Right cardiac atrium (tissue), 5 donors: ENCODE measurements at places on chromosomes 5 and 9.

DNA sequence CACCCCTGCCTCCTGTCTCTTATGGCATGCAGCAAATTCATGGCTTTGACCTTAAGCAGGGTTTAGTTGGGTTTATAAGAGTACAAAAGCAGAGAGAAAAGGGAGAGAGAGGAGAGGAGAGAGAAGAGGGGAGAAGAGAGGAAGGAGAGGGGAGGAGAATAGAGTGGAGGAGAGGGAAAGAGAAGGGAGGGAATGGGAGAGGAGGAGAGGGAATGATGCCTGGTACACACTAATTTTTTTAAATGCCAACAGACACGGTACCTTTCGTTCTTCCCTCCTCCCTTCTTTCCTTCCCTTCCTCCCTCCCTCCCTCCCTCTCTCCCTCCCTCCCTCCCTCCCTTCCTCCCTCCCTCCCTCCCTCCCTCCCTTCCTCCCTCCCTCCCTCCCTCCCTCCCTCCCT is 48.7 kb downstream of the TNC start:
- no peak for DNase-seq

DNA sequence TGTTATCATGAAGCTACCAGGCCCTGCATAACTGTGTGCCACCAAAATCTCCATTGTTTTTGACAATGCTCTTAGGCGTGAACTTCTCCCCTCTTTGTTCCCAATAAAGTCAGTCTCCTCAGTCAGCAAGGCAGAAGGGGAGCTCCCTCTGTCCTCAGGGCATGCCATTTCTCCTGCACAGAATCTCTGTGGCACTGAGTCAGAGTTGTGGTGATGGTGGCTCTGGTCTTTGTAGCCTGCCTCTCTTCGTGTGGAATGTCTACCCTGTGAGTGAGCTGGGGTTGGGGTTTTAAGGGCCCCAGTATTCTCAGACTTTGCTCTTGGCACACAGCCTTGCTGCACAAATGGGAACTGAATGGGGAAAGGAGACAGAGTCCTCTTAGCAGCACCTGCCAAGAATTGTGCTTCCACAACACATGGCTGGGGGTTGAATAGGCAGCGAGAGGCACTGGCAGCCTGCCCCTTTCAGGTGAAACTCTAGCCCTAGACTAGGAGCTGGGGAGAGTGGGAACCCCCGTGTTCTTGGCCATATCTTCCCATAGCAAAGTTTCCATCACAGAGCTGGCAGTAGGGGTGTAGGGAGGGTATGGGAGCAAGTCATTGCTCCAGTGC is 146.6 kb downstream of the SH3GL2 start:
- no peak for DNase-seq

DNA sequence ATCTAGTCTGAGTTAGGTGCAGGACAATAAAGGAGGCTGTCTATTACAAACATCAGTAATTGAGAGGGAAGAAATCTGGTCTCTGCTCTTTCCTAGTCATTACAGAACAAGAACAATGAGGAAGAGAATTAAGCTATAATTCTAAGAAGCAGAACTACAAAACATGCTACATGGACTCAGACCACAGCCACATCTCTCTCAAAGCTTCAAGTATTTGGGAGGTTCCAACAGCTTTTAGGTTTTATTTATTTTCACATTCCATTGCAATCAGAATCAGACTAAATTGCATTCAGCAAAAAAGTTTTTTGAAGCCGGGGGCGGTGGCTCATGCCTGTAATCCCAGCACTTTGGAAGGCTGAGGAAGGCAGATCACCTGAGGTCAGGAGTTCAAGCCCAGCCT is 1.1 kb upstream of the GRPEL2 start:
- no peak for DNase-seq

GRCh38 chr9:93058355-93059010 is at the start of gene SUSD3:
Gene SUSD3 (plus strand): TSS chr9:93058701. CDS start chr9:93058743, 42 bp downstream.
- peak; percentile 88 for DNase-seq

GRCh38 chr5:137234973-137235943 is 263.9 kb downstream of the SPOCK1 start:
- DNase-seq, result no peak

- DNase-seq, result no peak
Observed at GRCh38 chr5:40410231-40410861, 269.4 kb upstream of the PTGER4 start.

DNA sequence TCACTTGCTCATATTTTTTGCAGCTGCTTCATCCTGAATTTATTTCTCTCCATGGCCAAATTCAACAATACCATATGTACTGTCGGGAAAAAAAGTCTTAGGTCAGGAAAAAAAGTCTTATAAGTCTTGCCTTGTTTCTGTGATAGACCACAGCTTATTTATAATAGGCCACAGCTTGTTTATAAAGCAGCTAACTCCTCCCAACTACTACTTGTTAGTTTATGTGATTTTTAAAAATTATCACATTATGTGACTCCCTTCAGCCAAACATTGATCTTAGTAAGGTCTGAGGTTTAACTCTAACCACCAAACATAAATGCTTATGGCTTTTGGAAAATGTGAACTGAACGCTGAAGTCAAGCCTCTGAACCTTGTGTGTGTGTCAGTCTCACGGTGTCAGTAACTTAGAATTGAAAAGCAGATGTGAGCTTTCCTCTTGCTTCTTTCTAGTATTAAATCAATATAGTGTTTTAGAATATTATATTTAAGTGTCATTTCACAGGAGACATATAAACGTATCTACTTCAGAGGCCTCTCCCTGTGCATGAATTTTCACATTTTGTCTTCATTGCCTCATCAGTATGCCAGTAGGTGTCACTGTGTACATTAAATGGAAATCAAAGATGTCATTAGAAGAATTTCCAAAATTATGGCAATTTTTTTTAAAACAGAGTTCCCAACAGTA is 51.3 kb downstream of the SNX24 start:
- no peak for DNase-seq

GRCh38 chr9:128251732-128252100 is 24.1 kb downstream of the GOLGA2 start:
- no peak for DNase-seq

GRCh38 chr5:92942762-92943161 is 638.3 kb downstream of the NR2F1-AS1 start:
- no peak for DNase-seq

DNA sequence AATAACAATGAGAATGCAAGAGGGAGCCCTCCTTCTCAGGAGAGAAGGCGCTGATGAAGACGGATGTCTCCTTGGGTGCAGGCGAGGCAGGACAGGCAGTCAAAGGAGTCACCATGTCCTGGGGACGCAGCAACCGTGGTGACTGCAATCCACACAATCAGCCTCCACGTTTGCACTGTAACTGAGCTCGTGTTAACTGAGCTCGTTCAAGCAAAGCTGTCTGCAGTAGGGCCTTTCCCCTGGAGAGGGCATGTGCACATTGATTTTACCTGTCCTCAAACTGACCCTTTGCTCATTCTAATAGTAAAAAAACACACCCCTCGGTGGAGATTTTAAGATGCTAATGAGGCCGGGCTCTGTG is 2.8 kb downstream of the SARDH start:
- no peak for DNase-seq

- DNase-seq, result no peak
Observed at GRCh38 chr5:130720355-130720754, 444.7 kb downstream of the HINT1 start.

- no peak for DNase-seq
Observed at GRCh38 chr5:134029156-134029555, 24.4 kb upstream of the VDAC1 start.

- DNase-seq, result no peak
Observed at GRCh38 chr5:150515446-150515845, 7.5 kb downstream of the NDST1 start.

GRCh38 chr9:131658377-131659129 is 81.3 kb downstream of the RAPGEF1 start:
- DNase-seq, result no peak

GRCh38 chr9:89407070-89407469 is 88.8 kb downstream of the SECISBP2 start:
- no peak for DNase-seq

GRCh38 chr5:142446131-142446959 is 121.5 kb upstream of the SPRY4 start:
- no peak for DNase-seq

DNA sequence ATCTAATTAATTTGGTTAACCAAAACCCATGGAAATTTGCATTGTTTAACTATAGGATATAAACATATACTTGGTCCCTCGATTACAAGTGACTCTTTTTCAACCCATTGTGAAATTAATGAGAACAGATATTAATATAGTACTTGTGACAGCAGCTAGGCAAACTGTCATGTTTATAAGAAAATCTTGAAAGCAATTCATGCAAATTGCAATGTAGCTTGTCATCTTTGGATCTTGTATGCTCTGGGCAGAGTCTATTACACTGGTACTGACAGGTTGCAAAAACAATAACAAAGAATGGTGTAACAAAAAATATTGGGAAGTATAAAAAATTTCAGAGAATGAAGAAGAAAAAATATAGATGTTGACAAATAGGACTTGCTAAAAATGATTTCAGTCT is 941.0 kb downstream of the DNAH5 start:
- no peak for DNase-seq

DNA sequence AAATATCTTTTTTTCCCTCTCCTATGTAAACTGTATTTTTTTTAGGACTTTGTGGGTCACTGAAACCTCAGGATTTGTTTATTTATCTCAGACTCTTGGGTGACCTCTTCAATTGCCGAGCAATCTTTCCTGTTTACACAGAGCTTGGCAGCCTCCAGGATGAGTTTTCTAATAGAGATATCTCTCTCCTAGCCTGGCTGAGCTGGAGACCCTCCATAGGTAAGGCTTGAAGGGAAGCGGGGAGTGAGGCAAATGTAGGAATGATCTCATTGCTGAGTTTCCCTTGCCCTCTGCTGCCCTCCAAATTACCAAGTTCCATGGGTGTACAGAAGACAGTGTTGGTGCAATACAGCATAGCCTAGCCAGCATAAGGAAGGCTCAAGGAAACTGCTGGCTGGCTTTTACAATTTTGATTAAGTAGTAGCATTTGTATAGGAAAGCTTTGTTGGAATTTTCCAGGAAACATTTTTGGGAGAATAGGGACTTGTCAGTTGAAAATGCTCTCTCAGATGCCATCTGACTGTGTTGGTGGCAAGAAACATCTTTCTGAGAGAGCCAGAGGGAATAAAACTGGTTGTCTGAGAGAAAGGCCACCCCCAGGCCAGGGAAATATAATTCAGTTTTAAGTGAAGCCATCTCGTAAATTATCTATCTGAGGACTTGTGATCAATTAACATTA is 116.0 kb downstream of the NMUR2 start:
- DNase-seq, result no peak

GRCh38 chr9:107276966-107277710 is 5.9 kb upstream of the RAD23B start:
- DNase-seq, result no peak

- no peak for DNase-seq
Observed at GRCh38 chr5:120538644-120539043, 74.5 kb downstream of the PRR16 start.

- DNase-seq, result no peak
Observed at GRCh38 chr5:62649476-62650113, 71.0 kb downstream of the LRRC70 start.

DNA sequence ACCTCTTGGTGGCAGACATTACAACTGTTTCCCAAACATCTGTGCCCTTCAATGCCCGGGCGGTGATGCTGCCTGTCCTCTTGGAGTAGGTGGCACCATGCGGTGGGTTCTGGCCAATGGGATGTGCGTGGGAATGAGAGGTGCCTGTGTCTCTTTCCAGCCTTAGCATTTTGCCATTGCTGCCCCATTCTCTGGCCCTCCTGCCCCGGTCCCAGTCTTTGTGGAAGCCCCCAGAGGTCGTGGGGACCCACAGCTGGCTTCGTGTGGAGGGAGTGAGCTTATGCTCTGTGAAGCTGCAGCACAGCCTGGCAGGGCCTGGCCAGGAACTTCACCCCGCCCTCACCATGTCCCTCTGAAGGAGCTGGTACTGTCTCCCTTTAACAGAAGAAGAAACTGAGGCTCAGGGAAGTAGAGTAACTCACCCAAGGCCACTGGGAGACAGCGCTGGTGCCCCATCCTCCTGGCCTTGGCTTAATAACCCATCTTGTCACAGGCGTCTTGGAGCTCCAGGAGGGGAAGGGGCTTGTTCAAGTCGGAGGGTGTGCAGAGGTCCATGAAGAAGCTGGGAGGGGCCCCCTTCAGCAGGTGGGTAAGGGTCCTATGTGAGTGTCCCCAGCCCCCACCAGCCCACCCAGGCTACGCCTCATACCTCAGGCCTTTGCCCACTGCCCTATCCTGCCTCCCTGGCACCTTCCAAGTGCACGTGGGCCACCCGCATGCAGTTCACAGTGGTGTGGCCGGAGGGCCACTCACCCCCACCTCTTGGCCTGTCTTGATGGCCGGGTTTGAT is 173.6 kb downstream of the GAPVD1 start:
- DNase-seq, result no peak

DNA sequence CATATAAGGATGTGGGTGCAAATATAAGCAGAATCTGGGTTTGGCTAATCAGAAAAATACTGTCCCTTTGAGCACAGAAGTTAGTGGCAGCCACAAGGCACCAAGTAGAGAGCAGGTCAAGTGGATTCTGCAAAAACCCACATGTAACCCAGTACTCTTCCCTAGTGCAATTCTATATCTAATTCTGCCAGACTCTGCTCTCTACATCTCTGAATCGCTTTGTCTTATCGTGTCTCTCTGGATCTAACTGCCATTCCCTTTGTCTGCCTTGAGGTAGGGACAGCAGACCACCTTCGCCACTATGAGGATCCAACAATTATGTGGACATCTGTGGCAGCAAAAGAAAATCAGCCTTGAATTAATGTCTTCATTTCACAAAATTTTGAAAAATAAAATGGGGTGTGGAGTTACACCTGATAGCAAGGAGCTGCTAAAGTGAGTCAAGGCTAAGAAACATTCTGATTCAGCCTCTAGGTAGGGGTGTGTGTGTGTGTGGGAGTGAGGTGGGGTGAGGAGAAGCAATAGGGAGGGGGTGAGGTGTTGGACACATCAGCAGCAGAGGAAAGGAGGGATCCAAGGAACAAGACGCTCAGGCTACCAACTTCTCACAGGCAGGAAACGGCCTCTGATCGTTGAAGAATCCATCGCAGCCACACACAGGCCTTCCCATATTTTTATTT is 33.7 kb upstream of the ZNF366 start:
- no peak for DNase-seq

DNA sequence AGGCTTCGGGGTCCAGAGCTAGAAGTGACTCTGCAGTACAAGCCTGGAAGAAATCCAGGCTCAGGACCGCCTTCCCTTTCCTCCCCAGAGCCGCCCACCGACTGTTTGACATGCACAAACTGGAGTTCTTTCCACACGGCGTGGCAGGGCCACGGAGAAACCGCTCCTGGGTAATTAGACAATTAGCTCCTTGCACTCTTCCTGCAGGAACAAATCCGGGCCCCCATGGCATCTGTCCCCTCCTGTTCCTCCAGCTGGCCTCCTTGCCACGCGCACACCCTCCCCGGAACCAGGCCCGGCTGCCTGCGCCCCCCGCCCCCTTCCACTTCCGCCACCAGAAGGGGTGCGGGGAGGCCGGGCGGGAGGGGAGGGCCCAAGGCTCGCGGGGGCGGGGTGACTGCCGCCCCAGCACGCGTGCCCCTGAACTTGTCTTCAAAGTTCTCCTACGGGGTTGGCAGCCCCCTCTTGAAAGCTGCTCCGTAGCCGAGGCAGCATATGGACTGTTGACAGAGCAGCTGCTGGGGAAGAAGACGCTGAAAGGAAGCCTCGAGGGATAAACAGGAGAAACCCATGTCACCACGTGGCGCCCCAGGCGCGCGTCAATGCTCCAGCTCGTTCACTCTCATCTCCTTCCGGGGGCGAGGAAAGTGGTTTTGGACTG is 74.3 kb downstream of the SEC61B start:
- DNase-seq, result peak; percentile 63
